Activated CD4-positive, CD25-positive, alpha-beta regulatory T cell (primary cell): ENCODE measurements at places on chromosomes 11 and 22.

DNA sequence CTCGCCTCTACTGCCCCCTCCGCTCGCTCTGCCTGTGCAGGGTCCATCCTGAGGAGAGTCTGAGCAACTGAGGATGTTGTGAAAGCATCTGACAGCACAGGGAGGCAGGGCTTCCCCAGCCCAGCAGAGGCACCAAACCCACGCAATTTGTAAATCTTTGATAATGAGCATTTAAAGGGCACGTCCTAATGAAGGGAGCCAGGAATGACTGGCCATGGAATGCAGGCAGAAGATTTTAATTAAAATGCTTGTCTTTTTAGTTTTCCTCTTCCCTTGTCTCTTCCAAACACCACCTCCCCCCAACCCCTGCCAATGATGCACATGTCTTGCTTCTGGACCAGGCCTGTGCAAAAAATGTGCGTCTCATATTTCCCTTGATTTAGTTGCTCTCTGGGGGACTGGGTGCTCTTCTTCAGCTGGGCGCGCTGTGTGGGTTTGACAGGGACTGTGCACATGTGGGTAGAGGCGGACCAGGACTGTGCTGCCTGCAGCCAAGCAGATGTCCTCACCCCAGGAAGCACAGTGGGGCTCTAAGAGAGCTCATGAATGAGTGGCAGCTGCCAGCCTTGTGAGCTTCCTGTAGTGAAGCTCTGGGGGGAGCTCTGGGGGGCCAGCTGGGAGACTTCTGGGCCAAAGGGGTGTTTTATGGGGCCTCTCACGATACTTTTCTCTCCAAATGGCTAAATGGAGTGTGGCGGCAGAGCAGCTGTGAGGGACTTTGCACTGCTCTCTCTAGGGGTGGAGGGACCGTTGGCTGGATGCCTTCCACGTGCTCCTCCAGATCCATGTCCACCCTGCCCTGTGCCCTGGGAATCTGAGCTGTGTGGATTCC is 273.5 kb downstream of the ST3GAL4 start:
- no peak for DNase-seq

DNA sequence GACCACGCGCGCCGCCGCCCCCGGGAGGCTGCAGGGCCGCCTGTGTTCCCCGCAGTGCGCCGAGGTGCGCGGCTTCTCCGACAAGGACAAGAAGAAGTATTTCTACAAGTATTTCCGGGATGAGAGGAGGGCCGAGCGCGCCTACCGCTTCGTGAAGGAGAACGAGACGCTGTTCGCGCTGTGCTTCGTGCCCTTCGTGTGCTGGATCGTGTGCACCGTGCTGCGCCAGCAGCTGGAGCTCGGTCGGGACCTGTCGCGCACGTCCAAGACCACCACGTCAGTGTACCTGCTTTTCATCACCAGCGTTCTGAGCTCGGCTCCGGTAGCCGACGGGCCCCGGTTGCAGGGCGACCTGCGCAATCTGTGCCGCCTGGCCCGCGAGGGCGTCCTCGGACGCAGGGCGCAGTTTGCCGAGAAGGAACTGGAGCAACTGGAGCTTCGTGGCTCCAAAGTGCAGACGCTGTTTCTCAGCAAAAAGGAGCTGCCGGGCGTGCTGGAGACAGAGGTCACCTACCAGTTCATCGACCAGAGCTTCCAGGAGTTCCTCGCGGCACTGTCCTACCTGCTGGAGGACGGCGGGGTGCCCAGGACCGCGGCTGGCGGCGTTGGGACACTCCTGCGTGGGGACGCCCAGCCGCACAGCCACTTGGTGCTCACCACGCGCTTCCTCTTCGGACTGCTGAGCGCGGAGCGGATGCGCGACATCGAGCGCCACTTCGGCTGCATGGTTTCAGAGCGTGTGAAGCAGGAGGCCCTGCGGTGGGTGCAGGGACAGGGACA is 2.7 kb downstream of the NLRP6 start:
- DNase-seq: no peak

DNA sequence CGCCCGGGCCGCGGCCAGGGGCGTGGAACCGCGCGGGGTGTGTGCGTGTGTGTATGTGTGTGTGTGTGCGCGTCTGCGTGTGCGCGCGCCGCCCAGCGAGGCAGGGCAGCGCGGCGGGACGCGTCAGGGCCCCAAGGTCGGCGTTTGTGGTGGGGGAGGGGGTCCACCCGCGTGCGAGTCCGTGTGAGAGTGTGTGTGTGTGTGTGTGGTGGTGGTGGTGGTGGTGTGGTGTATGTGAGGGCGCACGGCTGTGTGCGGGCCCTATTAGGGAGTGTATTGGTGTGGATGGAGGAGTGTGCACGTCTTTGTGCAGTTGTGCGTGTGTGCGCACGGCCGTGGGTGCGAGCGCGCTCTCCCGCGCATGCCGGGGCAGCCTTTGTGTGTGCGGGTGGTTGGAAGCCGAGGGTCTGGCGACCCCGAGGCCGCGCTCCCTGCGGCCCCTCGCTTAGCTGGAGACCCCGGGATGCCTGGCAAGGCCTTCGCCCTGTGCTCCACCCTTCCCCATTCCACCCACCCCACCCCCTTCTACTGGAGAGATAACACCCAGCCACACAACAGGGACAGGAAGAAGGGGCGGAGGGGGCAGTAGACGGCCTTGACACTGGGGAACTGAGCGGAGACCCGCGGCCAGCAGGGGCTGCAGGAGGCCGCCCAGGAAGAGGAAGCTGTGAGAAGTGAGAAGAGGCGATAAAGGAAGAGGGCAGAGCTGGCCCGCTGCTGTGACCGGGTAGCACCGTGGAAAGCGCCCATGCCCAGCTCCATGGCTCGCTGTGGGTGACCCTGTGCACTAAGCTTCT is 528 bp upstream of the ARRB1 start:
- peak; percentile 31 for DNase-seq

GRCh38 chr11:34356913-34357700 is 703 bp downstream of the ABTB2 start:
- peak; percentile 19 for DNase-seq

DNA sequence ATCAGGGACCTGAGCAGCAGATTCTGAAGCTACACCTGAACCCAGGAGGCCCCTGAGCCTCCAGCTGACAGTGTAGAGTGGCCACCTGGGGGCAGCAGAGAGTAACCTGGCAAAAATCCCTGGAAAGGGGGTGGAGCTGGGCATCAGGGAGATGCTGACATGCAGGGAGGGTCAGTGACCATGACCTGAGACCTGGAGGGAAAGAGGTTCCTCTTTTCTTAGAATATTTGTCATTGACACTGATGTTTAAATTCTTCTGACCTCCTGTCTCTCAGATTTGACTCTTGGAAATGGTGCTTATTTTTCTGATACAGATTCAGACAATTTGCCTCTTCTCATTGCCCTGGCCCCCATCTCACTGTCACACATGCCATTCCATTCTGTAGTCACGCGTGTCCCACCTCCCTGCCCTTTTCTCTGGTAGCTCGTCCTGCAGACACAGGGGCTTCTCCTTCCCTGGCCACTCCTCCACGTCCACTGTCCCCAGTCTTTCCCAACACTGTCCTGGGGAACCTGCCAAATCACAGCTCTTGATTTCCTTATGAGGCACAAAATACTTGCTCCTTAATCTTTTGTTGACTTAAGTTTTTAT is 117.2 kb upstream of the IGLL5 start:
- no peak for DNase-seq

GRCh38 chr11:49505231-49505630 is 296.8 kb upstream of the FOLH1 start:
- DNase-seq: no peak

GRCh38 chr11:44604171-44604581 is 38.7 kb downstream of the CD82 start:
- no peak for DNase-seq

GRCh38 chr11:79472819-79473529 is 32.1 kb upstream of the TENM4 start:
- DNase-seq: no peak
